HT-29 (cell line): ENCODE measurements at places on chromosomes 4 and X.
A peak's percentile ranks its signal among the peaks of the same experiment; 100 is the strongest.

DNA sequence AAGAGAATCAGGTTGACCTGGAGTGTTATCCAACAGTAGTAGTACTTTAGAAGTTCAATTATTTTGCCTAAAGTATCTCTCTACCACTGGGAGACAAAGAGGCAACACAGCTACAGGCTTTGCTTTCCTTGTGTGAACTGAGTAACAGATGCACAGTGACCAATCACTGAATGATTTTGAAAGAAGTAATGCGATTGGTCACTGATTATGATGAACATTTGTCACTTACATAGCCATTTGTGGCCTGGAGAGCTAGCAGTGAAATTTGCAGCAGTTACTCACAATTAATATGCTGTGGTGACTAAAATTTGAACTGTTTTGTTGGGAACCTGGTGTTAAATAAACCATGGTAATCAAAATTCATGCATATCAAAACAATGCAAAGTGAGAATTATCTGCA lies 508.7 kb upstream of the DIPK2B start:
- no peak for DNase-seq

- peak; percentile 22 for DNase-seq
Observed at GRCh38 chr4:2330091-2331042, 68.5 kb upstream of the MXD4 start.

GRCh38 chr4:6087669-6088341 lies 69.6 kb upstream of the C4orf50 start:
- peak; percentile 48 for DNase-seq

DNA sequence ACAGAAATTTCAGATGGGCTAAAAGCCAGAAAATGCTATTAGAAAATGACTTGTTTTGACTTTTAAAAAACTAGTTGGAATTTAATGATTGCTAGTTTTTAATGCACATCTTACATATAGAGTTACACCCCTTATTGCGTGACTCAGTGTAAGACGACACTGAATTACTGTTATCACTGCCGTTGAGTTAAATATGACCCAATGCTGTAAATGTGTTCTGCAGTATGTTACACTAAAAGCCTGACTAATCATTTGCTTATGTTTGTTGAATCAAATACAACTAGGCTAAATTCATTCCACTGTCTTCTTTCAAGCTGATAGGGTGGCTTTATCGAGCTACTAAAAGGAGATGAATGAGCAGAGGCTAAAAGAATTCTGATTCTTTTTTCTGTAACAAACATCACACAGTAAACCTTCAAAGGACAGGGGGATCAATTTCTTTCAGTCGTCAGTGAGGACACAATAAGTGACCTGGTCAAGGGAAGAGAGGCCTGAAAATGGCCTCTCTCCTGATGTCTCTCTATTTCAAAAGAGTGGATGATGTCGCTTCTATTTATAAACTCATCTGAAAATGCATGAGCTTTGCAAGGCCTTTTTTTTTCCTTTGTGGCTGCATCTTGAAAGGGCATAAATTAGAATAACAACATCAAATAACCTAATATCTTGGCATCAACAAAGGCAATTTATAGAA lies 142.2 kb upstream of the KCNIP4 start:
- DNase-seq, result no peak

DNA sequence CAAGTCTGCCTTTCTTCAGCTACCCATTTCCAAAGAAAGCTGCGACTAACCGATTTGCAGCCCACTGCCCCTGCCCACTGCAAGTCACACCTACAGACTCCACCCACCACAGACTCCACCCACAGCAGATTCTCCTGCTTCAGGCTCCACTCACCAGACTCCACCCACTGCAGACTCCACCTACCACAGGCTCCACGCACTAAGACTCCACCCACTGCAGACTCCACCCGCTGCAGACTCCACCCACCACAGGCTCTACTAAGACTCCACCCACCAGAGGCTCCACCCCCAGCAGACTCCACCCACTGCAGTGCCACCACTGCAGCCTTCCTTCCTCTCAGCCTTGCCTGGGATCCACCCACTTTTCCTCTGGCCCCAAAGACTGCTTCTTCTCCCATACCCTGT lies 41.3 kb downstream of the ABLIM2 start:
- peak; percentile 81 for DNase-seq

DNA sequence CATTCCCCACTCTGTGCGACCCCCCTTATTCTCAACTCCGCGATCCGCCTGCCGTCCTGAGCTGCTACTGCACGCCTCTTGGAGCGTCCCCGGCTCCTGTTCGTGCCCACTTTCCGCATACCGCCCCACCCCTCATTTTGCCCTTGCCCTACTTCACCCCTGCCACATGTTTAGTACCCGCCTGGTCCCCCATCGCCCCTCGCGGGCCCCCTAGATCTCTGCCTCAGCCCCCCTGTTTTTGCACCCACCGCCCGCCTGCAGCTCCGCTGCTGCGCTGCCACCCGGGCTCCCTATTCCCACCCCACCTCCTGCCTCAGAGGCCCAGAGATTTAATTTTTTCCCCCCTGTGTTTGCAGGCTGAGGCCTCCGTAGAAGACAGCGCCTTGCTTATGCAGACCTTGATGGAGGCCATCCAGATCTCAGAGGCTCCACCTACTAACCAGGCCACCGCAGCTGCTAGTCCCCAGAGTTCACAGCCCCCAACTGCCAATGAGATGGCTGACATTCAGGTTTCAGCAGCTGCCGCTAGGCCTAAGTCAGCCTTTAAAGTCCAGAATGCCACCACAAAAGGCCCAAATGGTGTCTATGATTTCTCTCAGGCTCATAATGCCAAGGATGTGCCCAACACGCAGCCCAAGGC lies 1.4 kb downstream of the MAGED1 start:
- DNase-seq, result no peak

GRCh38 chr4:2259541-2260343 lies 2.2 kb downstream of the MXD4 start:
- no peak for DNase-seq

GRCh38 chr4:70277121-70277520 lies 34.7 kb downstream of the CSN3 start:
- DNase-seq, result no peak

- no peak for DNase-seq
Observed at GRCh38 chr4:130147641-130148040, 1051.7 kb downstream of the C4orf33 start.

GRCh38 chr4:85478576-85478975 lies 3.6 kb downstream of the ARHGAP24 start:
- DNase-seq, result no peak

DNA sequence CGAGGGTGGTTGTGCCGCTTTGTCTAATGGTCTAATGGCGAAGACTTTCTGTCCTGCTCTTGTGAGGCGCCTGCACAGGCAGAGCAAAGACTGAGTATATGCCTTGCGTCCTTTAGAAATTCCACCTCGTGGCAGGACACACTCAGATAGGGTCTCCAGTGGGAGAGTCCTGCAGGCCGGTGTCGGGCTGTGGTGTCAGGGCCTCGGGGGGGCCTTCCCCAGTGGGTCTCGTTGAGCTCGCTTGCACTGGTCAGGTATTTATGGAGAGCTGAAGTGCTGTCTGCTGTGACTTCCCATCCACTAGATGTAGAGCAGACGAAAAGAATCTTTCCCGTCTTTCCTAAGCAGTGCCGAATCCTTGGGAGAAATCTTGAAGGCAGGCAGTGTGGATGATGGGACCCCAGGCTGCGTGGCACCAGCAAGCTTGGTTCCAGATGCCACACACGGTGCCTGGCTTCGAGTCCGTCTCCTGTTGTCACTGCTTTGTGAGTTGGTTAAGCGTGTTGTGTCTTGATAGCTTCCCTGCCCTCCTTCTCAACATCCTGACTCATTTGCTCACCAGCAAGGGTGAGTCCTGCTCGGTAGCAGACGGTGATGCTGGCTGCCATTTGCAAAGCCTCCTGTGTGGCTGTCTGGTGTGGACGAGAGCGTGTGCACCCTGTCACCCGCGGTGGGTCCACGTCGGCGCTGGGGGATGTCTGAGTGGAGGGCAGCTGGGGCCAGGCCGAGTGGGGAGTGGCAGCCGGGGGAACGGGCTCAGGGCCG lies 20.5 kb downstream of the MAEA start:
- no peak for DNase-seq

- DNase-seq, result no peak
Observed at GRCh38 chr4:144190009-144190408, 49.5 kb upstream of the GYPA start.

DNA sequence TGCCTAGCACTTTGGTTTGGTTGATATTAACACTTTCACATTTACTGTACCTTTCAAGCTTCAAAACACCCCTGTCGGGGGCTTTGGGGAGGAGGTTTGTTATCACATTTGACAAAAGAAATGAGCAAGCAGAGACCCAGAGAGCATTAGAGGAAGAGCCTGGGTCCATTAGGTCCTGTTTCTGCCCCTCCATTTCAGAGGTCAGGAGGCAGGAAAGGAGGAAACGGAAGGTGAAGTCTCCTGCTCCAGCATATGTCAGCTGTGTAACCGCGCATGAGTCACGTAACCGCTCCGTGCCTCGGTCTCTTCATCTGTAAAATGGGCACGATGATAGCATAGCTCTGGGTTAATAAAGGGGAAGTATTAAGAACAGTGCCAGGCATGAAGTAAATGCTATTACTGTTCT lies 201.9 kb upstream of the BCOR start:
- DNase-seq, result no peak

- no peak for DNase-seq
Observed at GRCh38 chr4:127131527-127131926, 501.2 kb upstream of the INTU start.

GRCh38 chrX:85994228-85994627 lies 53.1 kb downstream of the CHM start:
- no peak for DNase-seq

DNA sequence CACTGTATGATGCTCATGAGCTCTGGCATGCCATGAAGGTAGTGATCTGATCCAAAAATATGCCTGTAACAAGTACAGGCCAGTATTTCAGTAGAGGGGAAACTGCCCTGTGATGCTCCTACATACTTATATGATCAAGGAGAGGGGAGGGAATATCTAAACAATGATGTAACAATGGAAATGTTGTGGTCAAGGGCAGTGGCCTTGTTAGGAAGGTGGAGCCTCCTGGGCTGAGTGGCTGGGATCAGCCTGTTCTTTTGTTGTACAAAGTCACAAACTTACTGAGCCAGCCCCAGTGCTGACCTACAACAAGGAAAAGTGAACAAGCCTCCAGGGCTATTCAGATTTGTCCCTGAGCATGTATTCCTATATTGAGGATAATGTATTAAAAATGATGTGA lies 70.3 kb downstream of the ANXA10 start:
- peak; percentile 7 for DNase-seq

DNA sequence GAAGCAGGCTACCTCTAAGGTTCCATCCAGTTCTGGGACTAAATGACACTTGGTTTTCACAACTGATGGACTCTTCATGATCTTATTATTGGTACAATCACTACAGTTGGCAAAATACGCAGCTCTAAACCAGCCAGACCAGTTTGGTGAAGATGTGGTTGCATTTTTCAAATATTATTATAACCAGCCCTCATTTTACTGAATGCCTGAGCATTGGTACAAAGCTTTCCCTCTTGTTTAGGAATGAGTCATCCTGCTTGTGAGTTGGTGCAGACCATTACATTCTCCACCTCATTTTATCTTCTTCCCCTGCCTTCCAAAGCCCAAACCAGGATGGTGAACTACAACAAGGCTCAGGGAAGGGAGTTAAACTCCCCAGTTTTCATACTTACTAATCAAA lies 223.1 kb downstream of the KDR start:
- peak; percentile 59 for DNase-seq

DNA sequence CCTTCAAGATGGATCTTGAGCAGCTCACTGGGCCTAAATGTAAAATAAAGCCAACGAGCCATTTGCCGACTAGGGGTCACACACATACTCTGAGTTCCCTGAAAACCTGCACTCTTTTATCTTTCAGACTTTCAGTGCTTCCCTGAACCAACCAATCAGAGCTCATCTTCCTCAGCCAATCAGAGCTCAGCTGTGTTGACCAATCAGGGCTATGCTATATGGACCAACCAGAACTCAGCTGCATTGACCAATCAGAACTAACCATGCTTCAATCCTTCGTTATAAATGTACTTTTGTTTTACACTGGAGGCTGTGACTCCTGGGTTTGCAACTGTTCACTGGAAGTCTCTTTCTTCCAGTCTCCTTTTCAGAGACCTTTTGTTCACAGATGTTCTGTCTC lies 19.3 kb downstream of the SLC25A53 start:
- no peak for DNase-seq

DNA sequence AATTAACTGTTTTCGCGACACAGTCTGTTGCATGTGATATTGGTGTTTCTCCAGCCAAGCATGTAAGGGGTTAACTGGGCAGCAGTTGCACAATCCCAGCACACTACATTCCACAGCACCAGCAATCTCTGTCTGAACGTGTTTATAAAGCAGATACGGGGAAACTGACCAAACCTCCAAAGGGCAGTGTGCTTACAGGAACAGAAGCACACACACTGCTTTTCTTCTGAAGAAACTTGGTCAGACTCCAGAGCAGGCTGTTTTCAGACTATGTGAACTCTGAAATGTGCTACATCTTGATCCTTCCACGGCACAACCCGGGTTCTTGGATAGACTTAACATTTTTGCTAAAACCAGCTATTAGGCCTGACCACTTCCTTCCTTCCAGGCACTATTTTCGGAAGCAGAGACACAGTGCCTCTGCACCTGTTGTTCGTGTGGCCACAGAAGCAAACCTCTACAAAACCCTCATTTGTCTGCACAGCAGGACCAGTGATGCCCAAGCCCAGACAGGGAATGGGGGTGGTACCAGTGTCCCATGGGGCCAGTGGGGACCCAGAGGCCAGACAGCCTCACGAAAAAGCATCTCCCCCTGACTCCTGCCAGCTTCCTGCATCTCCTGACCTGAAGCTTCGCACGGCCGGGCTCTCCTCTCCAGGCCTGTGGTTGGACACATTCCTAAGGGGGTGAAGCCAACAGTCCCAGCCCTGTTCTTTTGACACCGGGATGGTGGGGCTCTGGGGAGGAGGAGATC lies 90.1 kb downstream of the IRF2 start:
- peak; percentile 13 for DNase-seq

DNA sequence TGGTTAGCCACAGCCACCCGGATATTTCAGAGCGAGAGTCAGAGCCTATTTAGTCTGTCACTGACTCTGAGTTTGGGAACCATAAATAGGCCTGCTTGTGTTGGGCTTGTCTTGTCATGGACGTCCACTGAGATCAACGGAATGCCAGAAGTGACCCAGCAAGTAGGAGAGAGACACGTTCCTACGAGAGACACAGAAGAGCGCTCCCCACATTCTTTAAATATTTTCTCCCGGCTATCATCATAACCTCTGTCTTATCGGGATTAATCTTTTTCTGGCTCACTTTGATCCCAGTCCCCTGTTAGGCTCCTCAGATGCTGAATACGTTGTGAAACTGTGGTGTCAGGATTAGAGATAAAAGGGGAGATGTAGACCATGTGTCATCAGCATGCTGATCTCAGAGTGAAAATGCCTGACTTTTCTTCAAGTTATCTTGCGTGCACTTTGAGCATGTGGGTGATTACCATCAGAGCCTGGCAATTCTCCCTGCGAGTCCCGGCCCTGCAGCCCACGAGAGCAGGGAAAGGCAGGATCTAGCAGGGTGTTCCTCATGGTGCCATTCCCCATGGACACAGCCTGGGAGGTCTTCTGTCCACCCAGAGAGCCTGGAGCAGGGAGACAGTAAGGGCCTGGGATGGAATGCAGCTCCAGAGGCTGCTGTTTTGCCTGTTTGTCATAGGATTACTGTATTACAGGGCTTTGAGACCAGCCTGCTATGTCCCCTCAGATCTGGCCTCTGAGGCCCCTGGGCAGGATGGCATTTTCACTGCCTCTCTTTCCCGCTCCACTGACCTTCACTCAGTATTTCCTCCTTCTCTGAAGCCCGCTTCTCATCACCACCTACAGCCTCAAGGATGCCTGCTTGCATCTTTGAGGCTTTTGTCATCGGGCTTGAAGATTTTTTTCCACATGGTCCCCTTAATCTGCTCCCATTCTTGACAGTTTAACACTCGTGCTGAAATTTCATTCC lies 2.8 kb upstream of the TENM3 start:
- DNase-seq, result no peak
